NCI-H2081 (cell line): ENCODE measurements at places on chromosomes 1 and 21.

- DNase-seq, result no peak
These were observed 185.6 kb upstream of the RUNX1 start for GRCh38 chr21:35234725-35235124.

DNA sequence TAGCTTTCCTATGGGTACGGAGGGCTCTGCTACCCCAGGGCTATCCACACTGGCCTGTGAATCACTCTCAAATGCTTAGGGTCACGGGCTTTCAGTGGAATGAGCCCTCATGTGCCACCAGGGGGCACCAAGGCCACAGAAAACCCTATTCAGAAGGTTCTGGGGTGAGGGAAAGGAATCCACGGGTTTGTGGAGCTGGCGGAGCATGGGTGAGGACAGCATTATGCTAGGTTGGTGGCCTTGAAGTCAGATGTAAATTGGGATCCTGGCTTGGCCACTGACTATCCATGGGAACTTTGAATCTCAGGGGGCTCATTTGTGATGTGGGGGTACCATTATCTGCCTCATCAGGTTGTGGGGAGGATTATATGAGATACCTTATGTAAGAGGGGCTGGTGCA lies 5.1 kb upstream of the LAMTOR5 start:
- peak; percentile 27 for DNase-seq

- peak; percentile 32 for DNase-seq
These were observed 6.5 kb downstream of the CAPN9 start for GRCh38 chr1:230753586-230754251.

DNA sequence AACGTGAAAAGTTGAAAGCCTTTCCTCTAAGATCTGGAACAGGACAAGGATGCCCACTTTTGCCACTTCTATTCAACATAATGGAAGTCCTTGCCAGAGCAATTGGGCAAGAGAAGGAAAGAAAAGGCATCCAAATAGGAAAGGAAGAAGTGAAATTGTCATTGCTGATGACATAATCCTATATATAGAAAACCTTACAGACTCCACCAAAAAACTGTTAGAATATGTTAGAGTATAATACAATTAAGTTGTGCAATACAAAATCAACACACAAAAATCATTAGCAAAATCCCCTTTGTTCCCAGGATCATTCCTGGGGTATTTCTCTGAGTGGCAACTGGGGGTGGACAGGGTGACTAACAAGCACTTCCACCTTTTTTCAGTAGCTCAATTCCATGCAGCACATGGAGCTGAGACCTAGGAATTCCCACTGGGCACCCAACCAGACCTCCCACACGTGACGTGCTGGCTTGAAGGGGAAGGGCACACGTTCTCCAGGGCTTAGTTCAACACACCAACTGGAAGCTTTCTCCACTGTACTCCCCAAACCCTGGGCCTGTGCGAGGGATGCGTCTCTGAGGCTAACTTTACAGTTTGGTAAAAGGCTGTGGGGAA lies 9.6 kb downstream of the STUM start:
- no peak for DNase-seq

DNA sequence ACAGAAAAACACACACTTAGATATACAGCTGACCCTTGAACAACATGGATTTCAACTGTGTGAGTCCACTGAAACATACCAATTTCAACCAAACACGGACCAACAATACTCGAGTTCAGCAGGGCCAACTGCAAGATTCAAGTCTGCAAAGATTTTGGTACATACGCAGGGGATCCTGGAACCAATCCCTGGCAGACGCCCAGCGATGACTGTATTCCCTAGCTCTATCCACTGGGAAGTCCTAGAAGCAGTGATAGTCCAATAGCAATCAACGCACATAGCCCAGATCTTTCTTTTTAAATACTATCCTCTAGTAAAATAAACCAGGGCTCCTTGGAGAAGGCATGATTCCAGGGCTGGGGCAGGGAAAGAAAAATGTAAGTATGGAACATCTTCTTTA lies 9.0 kb downstream of the DDX59 start:
- no peak for DNase-seq

GRCh38 chr1:229254910-229255541 lies 15.9 kb upstream of the RAB4A start:
- DNase-seq, result peak; percentile 59

- DNase-seq, result no peak
These were observed 112.1 kb downstream of the RUNX1 start for GRCh38 chr21:34936883-34937563.

DNA sequence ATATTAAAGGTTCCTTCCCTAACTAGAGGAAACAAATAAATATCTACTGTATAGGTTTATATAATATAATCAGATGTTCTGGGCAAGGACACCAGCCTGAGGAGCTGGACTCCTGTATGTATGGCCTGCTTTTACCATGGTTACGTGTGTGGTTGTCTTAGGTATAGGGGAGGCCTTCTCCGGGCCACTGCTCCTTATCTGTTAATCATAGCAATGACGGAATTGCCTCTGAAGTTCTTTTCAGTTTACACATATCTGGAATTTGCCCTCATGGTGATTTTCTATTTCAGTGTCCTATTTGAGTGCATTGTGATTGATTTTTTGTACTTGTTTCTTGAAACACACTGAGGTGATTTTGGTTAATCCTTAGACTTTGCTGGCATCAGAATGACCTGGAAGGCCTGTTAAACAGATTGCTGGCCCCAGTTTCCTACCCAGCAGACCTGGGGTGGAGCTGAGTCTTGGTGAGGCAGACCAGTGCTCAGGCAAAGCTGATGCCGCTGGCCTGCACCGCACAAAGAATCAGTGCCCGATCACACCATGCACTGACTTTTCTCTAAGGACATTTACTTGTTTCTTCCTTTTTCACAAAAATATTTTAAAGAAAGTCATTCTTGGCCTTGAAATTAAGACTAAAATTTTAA lies 18.5 kb downstream of the ABCB10 start:
- no peak for DNase-seq

DNA sequence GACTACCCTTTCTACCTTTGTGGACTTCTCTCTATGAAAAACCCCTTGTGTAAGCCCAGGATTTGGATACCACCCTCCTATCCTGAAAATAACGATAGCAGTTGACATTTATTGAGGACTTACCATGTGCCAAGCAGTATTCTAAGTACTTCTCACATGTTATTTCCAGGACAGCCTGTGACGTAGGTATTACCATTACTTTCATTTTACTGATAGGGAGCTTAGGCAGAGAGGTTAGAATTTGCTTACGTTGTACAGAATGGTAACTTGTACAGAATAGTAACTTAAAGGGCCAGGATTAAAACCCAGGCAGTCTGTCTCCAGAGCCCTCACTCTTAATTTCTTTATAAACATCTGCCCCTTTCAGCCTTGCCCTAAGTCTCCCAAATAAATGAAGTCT lies 138.3 kb downstream of the NTMT2 start:
- no peak for DNase-seq

- DNase-seq, result no peak
These were observed 17.8 kb upstream of the PLA2G2E start for GRCh38 chr1:19941206-19941568.

DNA sequence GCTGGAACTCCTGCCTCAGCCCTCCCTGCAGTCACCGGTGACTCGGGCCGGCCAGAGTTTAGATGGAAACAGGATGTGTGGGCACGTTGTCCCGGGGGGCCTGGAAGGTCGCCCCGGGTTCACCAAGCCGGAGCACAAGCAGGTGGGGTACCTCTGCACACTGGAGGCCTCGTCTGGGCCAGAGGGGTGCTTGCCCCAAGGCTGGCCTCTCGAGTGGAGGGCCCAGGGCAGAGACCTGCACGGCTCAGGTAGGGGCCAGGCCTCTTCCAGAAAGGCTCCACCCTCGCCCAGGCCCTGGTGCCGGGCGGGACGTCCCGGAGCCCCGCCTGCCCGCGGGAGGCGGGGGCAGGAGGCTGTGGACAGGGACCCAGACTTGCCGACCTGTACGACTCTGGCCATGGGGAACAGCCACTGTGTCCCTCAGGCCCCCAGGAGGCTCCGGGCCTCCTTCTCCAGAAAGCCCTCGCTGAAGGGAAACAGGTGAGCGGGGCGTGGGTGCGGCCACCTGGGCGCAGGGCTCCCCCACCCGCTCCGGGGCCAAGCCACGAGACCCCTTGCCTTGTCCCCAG lies at the start of gene PLEKHN1:
TSS of gene PLEKHN1 (plus strand) at position 348 of the 569 bp plus-strand sequence. CDS start at position 398, 50 bp downstream.
- DNase-seq, result no peak

- no peak for DNase-seq
These were observed 41.6 kb upstream of the PPIAL4F start for GRCh38 chr1:144551107-144551542.

DNA sequence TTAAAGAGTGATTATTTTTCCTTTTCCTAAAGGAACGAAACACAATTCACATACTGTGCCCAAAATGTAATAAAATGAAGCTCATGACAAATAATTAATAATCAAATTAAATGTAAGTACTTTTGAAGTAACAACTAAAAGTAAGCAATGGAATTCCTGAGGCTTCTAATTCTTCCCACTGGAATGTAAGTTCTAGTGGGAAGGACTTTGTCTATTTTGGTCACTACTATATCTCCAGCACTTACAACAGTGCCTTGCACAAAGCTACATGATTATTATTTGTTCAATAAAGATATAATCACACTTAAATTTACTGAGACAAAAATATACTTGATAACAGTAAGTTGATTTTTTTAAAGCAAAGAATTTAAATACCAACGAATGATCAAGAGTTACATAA lies 128.8 kb downstream of the COQ8A start:
- DNase-seq, result no peak

DNA sequence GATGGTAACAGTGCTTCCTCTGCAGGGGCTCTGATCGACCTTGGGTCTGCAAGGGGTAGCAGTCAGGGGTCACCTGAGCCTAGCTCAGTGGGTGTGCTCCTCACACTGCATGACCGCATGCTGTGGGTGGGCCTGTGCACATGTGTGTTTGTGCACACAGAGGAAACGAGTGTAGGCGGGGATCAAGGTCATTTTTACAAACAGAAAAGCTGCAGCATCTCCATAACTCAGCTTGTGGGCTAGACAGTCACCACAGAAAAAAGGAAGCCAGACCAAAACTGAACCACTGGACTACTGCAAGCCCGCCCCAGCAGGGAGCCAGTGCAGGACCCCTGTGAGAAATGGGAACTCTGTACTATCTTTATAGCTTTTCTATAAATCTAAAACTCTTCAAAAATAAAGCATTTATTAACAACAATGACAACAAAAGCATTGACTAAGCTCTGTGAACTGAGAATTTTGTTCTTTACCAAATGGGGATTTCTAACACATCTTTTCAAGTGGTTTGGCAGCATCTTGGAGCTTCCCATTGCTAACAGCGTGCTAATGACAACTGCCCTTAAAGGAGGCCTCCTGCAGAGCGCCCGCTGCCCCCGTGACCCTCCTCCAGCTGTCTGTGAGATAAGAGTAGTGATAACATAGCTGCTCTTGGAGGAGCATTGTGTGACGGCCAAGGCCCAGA lies 19.9 kb upstream of the NEK2 start:
- DNase-seq, result no peak

DNA sequence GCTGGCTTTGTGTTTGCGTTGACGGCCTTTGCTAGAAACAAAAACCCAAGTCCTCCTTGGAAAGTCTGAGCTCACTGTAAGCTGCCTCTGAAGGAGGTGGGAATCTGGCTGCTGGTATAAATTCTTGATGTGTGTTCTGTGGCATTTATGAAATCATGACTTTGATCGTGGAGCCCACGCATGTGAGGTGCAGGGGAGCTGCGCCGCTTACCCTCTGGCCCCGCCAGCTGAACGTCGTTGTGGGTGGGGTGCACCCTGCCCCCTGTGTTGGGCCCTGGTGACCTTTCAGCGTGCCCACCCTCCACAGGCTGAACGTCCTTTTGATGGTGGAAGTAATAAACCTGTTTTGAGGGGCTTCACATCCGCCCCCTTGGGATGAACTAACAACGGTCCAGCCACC lies 21.2 kb upstream of the DIP2A start:
- DNase-seq, result no peak

GRCh38 chr1:89354205-89354604 lies 9.7 kb upstream of the GBP6 start:
- DNase-seq, result no peak

DNA sequence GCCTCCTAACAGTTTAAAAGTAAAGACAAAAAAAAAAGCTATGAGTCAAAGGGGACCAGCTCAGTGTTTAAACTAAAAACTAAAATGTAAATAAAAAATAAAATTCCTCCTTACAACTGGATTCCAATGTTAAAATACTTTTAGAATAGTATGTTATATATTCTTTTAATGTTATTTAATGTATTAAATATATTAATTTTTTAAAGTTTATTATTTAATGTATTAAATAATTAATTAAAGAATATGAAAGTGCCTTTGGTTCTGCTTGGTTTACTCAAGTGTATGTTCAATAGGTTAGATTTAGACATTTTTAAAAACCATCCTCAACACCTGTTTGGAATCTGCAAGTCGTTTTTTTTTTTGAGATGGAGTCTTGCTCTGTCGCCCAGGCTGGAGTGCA lies 13.1 kb downstream of the ACBD6 start:
- no peak for DNase-seq

DNA sequence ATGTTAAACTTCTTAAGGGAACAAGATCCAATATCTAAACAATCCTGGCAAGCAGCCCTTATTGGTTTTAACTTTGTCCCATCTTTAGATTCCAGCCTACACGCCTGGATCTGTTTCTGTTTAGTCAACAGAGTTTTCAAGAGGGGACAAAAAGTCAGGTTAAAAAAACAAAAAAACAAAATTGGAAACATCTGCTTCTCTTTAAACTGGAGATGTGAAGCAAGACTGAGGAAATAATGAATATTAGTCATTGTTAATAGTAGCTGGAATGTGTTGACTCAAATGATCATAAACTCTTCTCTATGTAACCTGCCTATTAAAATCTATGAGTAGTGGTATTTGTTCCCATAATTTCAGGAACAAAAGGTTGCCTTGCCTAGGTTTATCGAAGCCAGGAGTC lies 55.0 kb downstream of the NID1 start:
- DNase-seq, result no peak

DNA sequence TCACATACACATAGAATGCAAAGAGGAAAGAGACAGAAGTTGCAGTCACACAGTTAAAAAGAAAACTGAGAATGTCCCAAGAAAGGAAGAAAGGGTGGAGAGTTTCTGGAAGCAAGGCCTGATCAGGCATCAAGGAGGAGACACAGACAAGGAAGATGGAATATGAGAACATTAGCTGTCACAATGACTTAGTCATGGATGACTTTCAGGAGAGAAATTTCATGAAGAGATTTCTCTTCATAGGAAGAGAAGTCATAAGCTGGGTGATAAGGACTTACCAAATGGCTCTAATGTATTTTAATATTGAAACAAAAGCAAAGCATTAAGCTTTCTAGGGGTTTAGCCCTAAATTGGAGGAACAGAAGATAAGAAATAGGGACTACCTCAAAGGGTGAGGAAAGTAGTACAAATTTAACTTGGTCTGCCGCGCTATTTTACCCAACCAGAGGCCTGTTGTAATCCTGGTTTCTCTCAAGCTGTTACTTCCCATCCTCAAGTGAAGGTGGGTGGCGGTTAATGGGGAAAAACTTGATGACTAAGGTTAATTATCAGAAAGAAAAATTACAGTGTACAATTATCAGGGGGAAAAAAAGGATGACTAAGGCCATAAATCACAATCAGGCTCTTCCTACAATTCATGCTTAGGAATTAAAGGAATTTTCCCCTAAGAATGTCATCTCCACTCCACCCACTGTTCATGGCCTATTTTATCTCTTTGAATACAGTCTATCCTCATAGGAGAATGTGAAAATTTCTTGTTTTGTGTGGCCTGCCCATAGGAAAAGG lies 93.9 kb upstream of the ADGRL2 start:
- no peak for DNase-seq
